ENCODE measurements at places on chromosomes 7 and 10.

DNA sequence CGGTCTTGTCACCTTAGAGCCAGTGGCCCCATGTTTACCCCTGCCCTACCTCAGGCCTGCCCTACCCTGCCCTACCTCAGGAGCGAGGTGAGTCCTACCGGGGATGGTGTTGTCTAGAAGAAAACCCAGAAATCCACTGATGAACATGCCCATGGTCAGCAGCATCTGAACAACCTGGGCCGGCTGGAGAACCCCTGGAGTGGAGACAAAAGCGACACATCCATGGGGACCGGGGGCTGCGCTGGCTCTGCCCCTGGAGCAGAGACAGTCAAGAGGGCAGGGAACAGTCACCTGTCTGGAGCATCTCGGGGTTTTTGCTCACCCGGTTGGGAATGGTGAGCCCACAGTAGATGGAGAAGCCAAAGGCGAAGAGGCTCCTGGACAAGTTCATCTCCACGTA, 36.3 kb downstream of the STRA8 start:
- DNase-seq = no peak

- no peak for DNase-seq
Observed at GRCh38 chr7:72403458-72404076, 8.6 kb downstream of the CALN1 start.

- no peak for DNase-seq
Observed at GRCh38 chr10:128873411-128874054, 593.5 kb upstream of the MGMT start.

- DNase-seq = peak; percentile 9
Observed at GRCh38 chr10:88389456-88389855, 193.7 kb downstream of the RNLS start.

GRCh38 chr10:77448226-77448625, 189.4 kb downstream of the KCNMA1 start:
- no peak for DNase-seq

DNA sequence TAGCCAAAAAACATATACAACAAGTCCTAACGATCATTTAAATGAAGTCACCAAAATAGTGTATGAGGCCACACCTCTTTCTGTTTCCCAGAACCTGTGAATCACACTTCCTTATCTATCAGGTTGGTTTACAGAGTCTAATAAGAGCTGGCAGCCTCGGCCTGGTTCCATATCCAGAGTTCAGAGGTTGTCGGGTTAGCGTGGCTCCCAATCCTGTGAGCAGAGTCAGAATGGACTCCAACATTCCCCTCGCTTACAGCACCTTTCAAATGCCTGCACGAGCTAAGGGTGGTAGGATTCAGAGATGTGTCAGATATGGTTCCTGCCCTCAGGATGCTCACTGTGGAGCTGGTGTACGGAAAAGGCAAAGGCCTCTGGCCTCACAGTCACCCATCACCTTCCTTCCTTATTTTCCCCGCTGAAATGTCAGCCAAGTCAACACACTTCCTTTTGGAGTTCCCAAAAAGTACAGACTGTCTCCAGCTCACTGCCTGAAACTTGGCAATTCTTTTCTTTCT, 6.0 kb downstream of the IL15RA start:
- no peak for DNase-seq

GRCh38 chr10:87658858-87659555, 671 bp upstream of the PAPSS2 start:
- no peak for DNase-seq

GRCh38 chr7:158495786-158496185, 91.8 kb downstream of the PTPRN2 start:
- peak; percentile 51 for DNase-seq

- no peak for DNase-seq
Observed at GRCh38 chr10:99660662-99661376, 1.5 kb downstream of the ENTPD7 start.

GRCh38 chr10:109696981-109697775, 226.1 kb downstream of the XPNPEP1 start:
- DNase-seq = no peak

DNA sequence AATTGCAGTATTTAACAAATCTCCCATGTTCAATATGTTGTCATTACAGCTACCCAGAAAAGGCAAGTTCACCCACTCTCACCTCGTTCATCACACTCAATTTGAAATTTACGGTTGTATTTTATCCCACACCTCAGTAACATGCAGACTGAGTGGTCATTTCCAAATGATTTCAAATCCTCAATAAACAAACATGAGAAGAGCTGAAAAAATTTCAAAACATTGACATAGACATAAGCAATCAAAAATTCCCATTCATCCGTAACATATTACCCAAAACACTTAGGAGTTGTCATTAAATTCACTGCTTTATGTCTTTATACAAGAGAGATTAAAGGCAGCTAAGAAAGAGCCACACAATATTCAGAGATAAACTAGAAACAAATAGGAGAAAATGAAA, 61.7 kb upstream of the NEBL start:
- no peak for DNase-seq

- no peak for DNase-seq
Observed at GRCh38 chr10:120436439-120437112, 20.5 kb upstream of the PLPP4 start.

- DNase-seq = no peak
Observed at GRCh38 chr10:100866575-100867098, 46.1 kb upstream of the SLF2 start.

All from nephron progenitor cell (in vitro differentiated cells).